Hematopoietic multipotent progenitor cell (in vitro differentiated cells): ENCODE measurements at places on chromosomes 3 and 15.

GRCh38 chr15:70186152-70186551, 88.4 kb upstream of the TLE3 start:
- no peak for DNase-seq

GRCh38 chr3:41089566-41089965, 109.7 kb upstream of the CTNNB1 start:
- no peak for DNase-seq

GRCh38 chr3:126816986-126817777, 113.1 kb downstream of the CHCHD6 start:
- no peak for DNase-seq

- no peak for DNase-seq
Observed at GRCh38 chr3:64178419-64178818, 46.8 kb downstream of the PRICKLE2 start.
